ENCODE measurements at places on chromosomes 4 and X.
A peak's percentile ranks its signal among the peaks of the same experiment; 100 is the strongest.

DNA sequence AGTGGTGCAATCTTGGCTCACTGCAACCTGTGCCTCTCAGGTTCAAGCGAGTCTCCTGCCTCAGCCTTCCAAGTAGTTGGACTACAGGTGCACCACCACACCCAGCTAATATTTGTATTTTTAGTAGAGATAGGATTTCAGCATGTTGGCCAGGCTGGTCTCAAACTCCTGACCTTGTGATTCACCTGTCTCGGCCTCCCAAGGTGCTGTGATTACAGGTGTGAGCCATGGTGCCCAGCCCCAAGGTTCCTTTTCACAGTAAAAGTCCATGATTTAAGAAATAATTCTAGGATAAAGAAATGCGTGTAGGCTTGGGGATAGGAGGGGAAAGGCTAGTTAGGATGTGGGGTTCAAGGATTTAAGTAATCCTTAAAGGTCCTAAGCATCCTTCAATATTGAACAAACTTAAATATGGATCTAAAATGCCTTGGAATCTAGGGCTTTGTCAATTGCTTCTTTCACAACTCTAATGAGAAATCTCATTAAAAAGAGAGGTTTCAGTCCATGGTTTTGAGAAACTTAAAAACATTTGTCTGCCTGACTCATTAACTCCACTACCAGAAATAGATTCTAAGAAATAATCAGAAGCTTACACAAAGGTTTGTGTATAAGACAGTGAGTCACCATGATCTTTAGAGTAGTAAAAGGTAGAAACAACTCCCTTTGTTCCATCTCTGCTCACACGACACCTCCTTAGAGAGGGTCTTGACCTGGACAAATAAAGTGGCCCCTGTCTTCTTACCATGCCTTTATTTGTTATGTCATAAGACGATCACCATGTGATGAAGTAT lies 203.2 kb downstream of the PTTG2 start:
- DNase-seq = no peak

GRCh38 chr4:7412554-7412912 lies 22.2 kb downstream of the PSAPL1 start:
- no peak for DNase-seq

- DNase-seq = no peak
These were observed 222.2 kb upstream of the NEIL3 start for GRCh38 chr4:177087499-177087898.

DNA sequence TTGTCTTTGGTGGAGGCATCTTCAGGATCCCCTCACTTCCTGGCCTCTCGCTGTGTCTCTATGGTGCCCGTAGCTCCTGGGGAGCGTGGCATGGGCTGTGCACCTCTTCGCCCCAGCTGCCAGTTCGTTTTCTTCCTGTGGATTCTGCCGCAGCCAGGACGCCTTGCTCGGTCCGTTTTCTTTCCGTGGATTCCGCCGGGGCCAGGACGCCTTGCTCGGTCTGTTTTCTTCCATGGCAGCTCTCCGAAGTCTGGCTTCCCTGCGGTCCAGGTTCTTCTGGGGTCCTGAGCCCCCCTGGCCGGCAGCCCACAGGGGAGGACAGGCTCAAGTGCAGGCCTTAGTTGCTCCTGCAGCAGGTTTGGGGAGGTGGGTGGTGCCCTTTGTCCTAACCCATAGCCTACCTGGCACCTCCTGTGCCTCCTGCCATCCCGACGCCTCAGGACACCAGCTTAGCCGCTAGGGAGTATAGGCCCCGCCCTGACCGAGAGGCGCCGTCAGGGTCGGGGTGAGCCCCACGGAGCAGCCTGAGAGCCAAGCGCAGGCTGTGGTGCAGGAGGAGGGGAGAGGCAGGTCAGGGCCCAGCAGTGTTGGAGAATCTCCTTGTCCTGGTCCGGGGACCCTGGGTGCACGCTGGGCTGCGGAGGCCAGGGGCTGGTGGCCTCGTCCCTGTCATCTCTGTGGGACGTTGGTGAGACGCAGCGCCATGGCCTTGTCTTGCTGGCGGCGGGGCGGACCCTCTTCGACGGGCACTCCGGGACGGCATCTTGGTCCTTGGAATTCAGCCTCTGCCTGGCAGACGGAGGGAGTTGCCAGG lies 27.1 kb downstream of the UVSSA start:
- no peak for DNase-seq

GRCh38 chr4:99536271-99536670 lies 25.4 kb downstream of the C4orf17 start:
- no peak for DNase-seq

- DNase-seq = no peak
These were observed 2043.8 kb downstream of the ARAP2 start for GRCh38 chr4:34200535-34200934.

GRCh38 chrX:135977611-135978010 lies 3.8 kb upstream of the MMGT1 start:
- DNase-seq = no peak

DNA sequence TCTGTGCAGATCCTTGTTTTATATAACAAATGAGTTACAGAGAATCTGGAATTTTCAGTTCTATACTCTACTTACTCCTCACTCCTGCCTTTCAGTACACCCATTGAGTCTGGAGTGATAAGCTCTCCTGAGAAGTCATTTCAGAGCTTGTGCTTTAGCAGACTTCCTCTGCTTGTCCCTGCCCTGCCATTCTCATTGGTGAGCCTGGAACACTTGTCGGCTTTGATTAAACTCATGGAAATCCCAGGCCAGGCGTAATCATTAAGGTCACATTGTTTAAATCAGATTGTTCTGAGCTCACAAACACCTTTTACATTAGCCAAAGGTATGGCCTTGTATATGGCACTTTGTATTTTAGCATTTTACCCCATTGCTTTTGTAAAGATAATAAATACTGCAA lies 102.7 kb downstream of the CNKSR2 start:
- no peak for DNase-seq

DNA sequence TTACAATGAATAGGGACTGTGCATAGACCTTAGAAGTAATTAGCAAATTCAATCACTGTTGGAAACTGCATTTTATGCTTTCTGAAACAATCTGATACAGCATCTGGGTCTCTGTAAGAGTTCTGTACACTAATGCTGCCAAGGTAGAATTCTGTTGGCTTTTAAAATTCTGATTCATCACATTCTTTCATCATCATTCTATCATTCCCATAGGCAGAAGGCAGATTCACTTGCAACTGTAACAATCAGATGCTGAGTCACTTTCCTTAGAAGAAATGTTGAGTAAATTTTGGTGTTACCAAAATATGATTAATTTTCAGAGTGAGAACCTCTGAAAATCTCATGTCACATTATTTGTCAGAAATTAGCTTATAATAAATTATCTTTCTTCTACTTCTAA lies 267.2 kb downstream of the MAPK10 start:
- DNase-seq = peak; percentile 4

GRCh38 chr4:14874990-14875389 lies 127.3 kb upstream of the CPEB2 start:
- DNase-seq = no peak

DNA sequence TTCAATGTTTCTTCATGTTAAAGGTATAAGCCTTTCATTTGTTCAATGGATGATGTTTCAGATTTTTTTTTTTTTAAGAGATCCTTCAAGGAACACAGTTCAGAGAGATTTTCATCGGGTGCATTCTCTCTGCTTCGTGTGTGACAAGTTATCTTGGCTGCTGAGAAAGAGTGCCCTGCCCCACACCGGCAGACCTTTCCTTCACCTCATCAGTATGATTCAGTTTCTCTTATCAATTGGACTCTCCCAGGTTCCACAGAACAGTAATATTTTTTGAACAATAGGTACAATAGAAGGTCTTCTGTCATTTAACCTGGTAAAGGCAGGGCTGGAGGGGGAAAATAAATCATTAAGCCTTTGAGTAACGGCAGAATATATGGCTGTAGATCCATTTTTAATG lies 75.8 kb downstream of the NPNT start:
- no peak for DNase-seq

DNA sequence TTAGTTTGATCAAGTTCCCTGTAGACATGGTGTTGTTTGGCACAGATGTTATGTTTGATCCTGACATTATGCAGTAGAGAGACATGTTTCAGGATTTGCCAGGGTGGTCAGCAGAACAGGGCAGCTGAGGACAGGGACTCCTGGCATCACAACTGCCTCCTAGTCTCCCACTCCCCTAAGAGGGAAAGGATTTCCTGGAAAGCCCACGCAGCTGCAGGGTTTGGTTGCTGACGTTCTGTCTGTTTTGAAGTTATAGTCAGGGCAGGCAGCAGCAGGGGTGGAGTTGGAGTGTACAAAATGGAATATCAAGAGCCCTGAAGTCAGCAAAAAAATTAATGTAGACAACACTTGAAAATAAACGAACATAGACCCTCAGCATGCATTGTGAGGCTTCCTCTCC lies 125.4 kb downstream of the CPE start:
- DNase-seq = no peak

GRCh38 chr4:69800599-69800998 lies 40.2 kb upstream of the SULT1B1 start:
- no peak for DNase-seq

GRCh38 chr4:24394041-24394440 lies 190.3 kb downstream of the DHX15 start:
- no peak for DNase-seq

GRCh38 chrX:6708041-6708440 lies 173.1 kb upstream of the VCX3A start:
- no peak for DNase-seq

DNA sequence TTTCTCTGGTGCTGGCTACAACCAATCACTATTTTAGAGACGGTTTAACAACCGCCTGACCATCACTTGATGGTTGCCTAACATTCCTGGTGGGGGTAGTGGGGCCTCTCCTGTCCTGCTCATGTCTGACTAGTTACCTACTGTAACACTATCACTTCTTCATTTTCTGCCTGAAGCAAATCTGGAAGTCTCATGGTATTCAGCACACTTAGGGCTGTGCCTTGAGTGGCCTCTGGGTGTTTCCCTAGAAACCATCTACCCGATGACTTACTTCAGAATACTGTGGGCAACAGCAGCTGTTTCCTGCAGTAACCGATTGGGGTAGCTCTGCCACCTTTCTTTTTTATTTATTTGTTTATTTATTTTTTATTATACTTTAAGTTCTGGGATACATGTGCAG lies 880.1 kb upstream of the INTU start:
- DNase-seq = no peak

DNA sequence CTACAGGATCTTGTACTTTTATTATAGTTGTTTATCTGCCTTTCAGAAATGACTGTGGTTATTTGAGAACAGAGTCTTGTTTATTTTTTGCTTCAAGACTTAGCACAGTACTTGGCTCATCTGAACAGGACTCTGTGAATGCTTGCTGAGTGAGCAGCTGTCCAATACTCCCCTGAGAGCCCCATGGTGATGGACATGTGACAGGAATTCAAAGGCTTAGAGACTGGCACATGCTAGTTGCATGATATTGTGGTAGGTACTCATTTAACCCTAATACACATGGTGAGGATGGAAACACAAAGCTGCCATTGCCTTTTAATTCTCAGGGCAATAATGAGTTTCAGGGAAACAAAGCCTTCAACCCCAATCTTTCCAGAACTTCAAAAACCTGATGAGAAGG lies 97.3 kb downstream of the GEMIN8 start:
- DNase-seq = no peak

DNA sequence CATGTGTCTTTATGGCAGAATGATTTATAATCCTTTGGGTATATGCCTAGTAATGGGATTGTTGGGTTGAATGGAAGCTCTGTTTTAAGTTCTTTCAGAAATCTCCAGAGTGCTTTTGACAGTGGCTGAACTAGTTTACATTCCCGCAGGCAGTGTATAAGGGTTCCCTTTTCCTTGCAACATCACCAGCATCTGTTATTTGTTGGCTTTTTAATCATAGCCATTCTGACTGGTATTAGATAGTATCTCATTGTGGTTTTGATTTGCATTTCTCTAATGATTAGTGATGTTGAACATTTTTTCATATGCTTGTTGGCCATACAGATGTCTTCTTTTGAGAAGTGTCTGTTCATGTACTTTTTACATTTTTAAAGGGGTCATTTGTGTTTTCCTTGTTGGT lies 129.8 kb downstream of the TBCK start:
- DNase-seq = no peak

- no peak for DNase-seq
These were observed 4.8 kb downstream of the ARX start for GRCh38 chrX:25010784-25011588.

DNA sequence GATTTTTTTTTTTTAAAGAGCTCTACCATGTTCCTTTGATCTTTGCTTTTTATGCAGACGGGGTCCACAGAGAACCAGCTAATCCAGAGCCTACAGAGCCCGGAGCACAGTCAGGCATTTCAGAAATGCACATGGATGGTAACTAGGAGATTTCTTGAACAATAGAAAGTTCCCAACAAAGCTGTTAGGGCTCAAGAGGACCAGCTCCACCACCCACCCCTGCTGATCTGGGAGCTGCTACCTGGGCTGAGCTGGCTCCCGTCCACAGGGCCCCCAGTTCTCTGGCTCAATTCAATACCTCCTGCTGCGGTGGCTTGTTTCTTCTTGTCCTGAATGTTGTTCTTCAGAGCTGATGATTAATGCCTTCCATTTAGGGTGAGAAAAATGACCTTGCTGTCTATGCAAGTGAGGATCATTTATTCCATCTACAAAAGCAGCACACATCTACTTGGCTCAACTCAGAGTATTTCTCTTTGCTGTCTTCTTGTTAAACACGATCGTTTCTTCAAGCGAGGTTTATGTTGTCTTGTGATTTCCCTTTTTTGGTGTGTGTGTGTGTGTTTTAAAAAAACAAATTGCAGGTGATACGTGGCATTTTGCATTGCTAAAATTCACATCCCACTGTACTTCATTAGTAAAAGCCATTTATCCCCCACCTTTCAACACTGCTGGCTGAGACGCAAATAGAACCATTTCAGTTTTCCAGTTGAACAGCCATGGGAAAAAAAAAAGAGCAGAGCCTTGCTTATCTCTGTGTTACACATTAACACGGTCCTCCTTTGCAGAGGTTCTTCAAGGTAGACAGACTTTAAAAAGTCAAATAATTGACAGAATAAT lies 31.3 kb downstream of the IGFBP7 start:
- no peak for DNase-seq

DNA sequence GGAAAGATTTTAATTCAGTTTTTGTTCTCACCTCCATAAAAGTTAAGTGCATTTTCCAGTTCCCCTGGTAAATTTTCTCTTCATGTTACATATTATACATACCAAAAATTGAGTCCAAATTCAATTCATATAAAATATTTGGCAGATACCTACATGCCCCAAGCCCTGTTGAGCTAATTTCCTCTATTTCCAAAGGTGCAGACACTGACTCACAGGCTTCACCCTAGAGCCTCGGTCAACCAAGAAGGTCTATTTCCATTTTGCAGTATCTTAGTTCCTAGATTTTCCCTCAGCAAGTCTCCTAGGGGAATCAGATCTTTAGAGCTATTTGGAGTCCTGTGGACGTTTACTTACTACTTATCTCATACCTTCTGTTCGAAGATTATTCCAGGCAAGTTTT lies 174.4 kb downstream of the TSPAN5 start:
- no peak for DNase-seq

DNA sequence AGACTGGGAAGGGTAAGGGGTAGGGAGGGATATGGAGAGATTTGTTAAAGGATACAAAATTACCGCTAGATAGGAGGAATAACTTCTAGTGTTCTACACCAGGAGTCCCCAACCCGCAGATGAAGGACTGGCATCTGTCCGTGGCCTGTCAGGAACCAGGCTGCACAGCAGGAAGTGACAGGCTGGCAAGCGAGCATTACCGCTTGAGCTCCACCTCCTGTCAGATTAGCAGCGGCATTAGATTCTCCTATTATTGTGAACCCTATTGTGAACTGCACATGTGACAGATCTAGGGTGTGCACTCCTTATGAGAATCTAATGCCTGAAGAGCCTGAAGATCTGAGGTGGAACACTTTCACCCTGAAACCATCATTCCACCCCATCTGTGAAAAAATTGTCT lies 27.9 kb upstream of the BBS7 start:
- DNase-seq = peak; percentile 32

GRCh38 chr4:168063031-168063430 lies 29.3 kb upstream of the ANXA10 start:
- no peak for DNase-seq

Measured in NB4 (cell line).